ENCODE measurements at places on chromosomes 5 and 9.

DNA sequence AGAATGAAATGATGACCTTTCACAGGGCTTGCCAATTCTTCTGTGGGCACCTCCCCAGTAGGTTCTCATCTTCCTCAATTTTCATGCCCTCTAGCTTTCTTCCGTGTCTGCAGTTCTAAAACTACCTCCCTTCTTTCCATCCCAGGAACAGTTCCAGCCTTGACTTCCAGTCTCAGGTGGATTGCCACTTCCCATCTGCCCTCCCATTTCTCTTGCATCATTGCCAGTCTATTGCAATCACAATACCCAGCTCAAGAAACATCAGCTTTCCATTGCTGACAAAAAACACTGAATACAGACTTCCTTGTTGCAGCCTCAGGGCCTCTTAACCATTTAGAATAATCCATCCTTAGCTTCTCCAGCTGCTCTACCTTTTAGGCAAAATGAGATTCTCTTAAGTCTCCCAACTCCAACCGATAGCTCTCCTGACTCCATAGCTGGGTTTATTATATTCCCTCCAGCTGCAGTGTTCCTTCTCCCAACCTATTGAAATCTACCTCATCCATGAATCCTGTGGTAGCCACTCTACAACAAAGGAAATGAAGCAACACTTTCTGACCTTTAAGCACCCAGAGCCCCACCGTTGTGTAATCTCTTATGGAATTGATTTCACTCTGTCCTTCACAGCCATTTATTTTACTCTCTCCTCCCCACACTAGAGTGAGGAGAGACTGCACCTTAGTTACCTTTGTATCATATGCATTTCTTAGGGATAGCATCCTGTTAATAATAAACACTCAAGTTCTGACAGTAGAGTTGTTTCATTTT is 75.6 kb upstream of the PCA3 start:
- DNase-seq = no peak

- DNase-seq = no peak
Measured at GRCh38 chr5:73652391-73652790, 26.4 kb downstream of the ARHGEF28 start.

DNA sequence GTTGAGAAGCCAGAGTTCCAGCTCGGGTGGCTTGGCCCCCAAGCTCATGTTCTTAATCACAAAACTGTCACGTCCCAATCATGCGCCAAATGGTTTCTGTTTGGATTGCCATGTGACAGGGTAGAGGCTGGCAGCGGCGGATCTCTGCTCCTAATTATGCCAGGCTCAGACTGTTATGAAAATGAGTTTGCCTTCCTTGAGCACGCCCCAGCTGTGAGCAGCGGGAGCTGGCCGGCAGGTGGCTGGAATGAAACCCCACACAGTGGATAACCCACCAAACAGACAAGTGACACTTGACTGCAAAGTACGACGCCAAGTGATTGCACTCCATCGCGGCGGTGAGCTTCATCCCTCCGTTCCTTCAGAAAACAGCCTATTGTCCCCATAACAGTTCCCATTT is 75.4 kb downstream of the CFAP77 start:
- no peak for DNase-seq

DNA sequence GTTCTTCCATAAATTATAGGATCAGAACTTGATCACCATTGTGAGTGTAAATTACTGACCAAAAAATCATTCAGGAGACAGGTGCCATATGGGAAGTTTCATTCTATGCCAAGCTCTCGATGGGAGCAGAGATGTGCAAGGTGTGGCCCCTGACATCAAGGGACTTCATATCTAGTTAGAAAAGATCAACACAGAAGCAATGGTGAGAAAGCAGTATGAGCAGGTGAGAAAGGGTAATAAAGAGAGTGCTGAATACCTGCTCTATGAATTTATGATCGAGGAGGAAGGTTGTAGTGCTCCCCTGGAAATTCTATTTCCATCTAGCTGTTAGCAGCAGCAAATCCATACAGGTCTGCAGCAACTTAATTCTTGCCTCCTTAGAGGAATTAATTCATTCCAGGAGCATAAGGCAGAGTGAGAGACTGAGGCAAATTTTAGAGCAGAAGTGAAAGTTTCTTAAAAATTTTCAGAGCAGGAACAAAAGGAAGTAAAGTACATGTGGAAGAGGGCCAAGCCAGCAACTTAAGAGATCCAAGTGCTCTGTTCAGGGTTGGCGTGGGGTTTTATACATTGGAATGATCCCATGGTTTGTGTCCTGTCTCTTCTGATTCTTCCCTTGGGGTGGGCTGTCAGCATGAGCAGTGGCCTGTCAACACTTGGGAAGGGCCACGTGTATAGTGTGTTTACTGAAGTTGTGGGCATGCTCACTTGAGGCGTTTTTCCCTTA is 181.8 kb downstream of the SAXO1 start:
- DNase-seq = no peak

DNA sequence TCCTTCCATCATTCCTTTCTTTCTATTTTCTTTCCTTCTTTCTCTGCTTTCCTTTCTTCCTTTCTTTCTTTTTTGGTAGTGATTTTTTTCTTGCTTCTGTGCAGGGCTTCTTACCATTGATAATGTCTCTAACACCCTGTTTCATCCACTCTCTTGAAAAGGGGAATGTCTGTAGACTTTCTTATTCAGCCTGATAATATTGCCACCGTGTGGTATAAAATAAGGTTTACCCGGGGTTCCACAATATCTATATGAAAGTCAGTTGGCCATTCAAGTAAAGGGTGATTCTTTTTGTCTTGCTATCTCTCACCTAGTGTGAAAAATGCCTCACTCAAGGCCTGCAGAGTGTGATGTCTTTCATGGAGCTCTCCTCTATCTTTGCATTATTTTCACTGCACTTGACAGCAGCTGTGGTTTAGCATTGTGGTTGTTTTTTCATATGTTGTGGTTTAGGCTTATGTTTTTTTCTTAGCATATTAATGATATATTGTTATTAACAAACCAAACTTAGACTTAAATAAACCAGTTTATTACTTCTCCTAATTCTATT is 153.9 kb downstream of the CSNK1G3 start:
- no peak for DNase-seq

DNA sequence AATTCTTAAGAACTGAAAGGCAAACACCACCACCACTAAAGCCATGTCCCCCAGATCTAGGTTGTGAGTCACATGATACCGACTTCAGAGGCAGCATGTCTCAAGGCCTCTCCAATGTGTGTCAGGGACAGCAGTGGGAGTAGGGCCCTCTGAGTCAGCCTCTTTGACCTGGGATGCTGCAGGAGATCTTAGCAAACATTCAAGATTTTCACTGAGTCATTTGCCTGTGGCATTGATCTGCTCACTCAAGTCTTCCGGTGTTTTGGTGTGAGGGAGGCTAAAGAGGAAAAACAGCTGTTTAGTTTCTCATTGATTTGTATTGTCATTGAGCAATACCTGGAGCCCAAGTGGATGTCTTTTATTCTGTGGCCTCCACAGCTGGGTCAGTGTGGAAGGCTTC is 36.1 kb downstream of the TMC1 start:
- peak; percentile 64 for DNase-seq

GRCh38 chr5:6468870-6469269 is 20.2 kb downstream of the UBE2QL1 start:
- DNase-seq = no peak

DNA sequence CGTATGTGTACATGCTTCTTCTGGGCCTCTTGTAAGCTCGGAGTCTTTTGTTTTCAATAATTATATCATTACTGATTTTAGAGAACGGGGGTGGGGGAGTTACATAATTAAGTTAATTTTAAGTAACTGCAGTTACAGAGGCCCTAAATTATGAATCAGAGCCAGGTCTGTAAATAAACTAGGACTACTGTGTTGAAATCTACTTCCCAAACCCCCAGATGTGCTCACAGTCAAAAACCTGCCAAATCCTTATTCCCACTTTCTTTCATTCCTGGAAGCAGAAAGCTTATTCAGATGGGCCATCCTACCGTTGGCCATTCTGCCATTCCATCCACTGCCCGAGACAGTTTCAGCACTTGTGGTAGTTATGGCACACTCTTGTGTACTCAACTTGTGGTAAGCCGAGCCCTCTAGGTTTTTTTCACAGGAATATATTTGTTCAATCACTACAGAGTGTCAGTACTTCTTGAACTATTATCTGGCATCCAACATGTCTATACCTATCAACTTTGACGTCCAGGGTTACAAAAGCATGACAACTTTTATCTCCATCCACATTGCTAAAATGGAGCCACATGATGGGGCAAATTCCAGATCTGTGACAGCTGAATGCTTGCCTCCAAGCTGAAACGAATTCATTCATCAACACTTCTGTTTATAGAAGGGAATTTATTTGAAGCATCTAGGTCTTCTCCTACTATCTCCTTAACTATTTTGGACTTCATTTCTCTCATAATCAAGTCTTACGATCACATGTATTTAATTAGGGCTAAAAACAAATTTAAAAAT is 37.8 kb downstream of the GLRX start:
- no peak for DNase-seq

- DNase-seq = peak; percentile 30
Measured at GRCh38 chr5:176844706-176845391, 34.5 kb downstream of the UNC5A start.

DNA sequence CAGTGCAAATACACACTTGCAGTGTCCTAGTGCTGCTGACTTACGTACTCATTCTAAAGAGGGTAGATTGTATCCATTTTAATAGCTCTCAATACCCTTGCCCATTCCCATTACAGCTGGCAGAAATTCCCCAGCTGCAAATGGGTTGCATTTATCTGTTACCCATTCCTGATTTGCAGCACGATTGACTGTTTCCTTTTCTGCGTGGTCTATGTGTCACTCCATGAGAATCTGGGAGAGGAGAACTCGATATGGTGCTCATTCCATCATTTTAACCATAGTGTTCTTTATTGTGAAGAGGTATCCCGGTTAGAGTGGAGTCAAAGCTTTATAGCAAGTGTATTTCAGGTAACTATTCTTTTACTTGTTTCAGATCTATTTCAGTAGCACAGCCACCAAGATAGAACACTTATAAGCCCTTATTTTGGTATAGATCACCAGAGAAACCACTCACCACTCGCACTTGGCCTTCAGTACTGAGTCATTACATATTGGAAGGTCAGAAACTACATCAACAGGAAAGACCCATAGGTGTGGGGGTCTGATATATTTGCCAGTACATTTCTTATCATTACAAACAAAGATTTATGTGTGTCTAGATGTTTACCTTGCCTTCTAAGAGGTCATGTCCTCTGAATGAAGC is 139.5 kb downstream of the MUSK start:
- no peak for DNase-seq

DNA sequence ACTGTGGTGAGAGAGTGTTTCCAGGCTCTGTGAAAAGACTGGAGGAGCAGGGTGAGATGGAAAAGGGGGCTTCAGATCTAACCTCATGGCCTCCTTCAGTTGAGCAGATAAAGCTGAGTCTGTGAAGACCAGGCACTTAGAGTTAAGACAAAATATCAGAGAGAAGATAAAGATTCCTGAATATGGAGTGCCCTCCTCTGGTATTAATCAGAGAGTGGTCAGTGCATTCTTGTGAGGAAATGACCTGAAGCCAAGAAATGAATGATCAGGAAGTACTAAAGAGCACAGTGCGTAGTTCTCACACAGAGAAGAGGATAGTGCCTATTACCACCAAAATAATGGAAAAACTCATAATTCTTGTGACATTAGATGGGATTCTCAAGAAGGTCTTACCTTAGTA is 1417.0 kb upstream of the ACO1 start:
- DNase-seq = peak; percentile 26

DNA sequence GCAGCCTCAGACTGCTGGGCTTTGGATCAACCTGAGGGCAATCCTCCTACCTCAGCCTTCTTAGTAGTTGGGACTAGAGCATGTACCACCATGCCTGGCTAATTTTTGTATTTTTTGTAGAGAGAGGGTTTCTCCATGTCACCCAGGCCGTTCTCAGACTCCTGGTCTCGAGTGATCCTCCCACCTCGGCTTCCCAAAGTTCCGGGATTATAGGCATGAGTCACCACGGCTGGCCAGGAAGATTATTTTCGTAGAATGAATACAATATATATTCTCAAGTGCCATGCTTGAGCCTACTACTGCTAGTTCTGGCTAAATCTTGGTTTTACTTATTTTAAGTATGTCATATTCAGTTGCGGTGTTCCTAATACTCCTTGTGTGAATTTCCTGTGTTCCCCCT is 88.2 kb upstream of the CLINT1 start:
- no peak for DNase-seq

DNA sequence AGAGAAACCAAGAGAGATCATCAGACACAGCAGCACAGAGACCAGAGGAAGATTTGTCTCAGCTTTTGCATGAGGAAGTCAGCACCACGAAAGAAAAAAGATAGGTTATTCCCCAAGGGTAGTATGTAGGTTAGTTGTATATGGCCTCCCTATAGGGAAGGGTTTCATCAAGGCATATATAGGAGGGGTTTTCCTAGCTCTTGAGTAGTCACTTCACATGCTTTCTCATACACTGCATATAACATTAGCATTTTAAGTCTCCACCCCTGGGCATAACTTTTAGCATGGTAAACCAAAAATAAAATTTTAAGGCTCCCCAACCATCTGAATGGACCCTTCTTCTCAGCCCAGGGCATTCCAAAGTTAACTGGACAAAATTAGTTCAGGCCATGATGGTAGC is 1571.6 kb upstream of the ACO1 start:
- no peak for DNase-seq

GRCh38 chr5:118052503-118052902 is 935.8 kb downstream of the DTWD2 start:
- DNase-seq = no peak

DNA sequence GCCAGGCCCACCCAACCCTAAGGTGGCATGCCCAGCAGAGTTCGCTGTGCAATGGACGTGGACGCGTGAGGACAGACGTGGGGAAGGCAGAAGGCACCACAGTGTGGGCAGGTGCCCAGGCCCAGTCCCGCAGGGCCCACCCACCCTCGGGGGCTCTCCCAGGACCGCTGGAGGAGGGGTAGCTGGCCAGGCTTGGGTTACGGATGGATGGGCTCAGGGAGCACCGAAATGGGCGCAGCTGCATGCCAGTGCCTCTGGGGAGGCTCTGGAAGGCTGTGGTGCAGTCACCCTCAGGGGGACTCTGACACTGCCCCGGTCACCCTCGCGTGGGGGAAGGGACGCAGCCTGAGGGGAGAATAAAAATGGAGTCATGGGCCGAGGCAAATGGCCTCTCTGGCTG is 9.6 kb upstream of the GPSM1 start:
- DNase-seq = no peak
